Activated naive CD4-positive, alpha-beta T cell treated with anti-CD3 and anti-CD28 coated beads, Interleukin-2, amount 10 ng/mL, durations not matched to agents 7 days and 5 days (primary cell): ENCODE measurements at places on chromosomes 2 and 18.

- no peaks in the 10 kb centered on the region for H3K27me3 ChIP-seq
- no peak overlapping the region for H3K27ac ChIP-seq
- no peaks in the 10 kb centered on the region for H3K4me1 ChIP-seq
- H3K4me3 ChIP-seq, result no peak overlapping the region
These were observed 263.8 kb downstream of the HNMT start for GRCh38 chr2:138228101-138228500.

DNA sequence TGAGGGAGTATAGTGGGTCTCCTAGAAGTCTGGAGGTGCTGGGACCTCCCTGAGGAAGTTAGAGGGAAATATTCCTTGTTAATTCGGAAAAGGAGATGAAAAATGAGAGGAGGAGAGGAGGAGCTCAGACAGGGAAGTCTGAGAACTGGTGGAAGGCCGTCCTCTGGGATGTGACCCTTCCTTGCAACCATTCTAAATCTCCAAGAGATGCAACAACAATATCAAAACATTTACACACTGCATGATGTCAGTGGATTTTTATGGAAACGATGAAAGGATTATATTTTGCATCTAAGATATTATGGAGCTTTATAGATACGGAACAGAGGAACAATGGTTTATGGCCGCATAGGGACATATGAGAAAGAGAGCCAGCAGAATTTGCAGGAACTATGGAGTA is 49.8 kb upstream of the COBLL1 start:
- no peak overlapping the region for H3K4me3 ChIP-seq
- H3K27ac ChIP-seq, result no peak overlapping the region
- no peaks in the 10 kb centered on the region for H3K4me1 ChIP-seq
- no peaks in the 10 kb centered on the region for H3K36me3 ChIP-seq
- DNase-seq, result no peak

DNA sequence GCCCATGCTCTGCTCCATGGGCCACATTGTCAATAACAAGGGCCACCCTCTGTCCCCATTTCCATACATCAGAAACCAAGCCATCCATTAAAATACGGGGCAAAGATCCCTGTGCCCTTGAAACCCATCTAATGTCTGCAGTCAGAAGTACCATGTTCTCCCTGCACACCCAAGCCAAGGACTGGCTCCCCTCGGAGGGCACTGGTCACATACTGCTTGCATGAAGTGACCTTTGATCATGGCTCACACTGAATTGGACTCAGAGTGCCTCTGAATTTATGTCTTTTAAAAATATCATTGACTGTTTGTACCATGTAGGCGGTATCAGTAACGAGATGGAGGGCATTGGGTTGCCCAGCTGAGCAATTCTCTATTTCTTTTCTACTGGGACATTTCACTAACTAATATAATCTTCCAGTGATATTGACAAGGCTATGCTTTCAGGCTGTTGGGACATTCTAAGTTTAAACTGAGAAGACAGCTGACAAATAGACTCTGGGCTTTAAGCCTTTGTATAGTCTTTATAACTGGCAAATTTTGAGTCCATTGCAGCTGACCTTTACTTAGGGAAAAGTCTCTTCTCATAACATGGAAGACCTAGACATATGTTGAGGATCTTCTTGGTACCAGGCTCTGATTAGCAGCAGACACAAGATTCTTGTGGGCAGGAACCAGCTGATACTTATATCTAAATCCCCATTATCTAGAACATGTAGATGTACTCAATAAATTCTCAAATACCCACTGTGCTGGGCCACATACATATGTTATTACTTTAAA is 214.3 kb downstream of the MYCN start:
- H3K4me1 ChIP-seq, result no peaks in the 10 kb centered on the region
- no peaks in the 10 kb centered on the region for H3K36me3 ChIP-seq
- H3K4me3 ChIP-seq, result no peak overlapping the region
- H3K27me3 ChIP-seq, result no peaks in the 10 kb centered on the region
- H3K27ac ChIP-seq, result no peak overlapping the region

- H3K4me3 ChIP-seq, result no peak overlapping the region
- H3K27ac ChIP-seq, result no peak overlapping the region
- no peaks in the 10 kb centered on the region for H3K36me3 ChIP-seq
- H3K27me3 ChIP-seq, result peaks cover 4% of the 10 kb centered on the region
These were observed 82.2 kb upstream of the ST8SIA3 start for GRCh38 chr18:57270156-57270555.

DNA sequence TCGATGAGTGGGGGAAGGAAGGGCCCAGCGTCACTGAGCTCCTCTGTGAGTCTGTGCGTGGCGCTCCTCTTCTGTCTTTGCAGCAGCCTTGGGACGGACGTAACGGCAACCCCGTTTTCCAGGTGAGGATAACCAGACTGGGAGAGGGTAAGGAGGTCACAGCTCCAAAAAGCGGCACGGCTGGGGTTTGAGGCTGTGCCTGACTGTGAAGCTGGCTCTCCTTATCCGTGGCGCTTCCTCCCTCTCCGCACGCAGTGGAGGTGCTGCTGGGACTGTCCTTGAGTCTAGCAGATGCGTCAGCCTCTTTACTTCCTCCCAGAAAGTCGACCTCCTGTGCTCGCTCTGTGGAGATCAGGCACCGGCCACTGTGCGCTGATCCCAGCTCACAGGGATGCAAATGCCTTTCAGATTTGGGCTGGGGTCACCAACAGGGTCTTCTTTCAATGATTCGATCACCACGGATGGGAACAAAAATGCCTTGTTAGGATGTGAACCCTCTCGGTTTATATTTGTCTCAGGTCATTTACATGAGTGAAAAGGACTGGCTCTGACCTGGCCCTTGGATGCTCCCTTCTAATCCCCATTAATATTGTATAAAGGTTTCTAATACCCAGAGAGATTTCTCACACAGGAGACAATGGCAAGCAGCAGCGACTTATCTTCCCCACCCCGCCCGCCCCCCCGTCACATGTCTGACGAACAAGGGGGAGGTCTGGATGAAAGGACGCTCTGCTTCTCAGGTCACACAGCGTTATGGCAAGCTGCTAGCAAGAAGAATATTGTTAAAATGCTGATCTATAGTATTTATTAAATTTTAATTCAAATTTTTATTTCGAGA is 30.1 kb upstream of the E2F6 start:
- no peaks in the 10 kb centered on the region for H3K36me3 ChIP-seq
- DNase-seq, result no peak
- no peak overlapping the region for H3K27ac ChIP-seq

DNA sequence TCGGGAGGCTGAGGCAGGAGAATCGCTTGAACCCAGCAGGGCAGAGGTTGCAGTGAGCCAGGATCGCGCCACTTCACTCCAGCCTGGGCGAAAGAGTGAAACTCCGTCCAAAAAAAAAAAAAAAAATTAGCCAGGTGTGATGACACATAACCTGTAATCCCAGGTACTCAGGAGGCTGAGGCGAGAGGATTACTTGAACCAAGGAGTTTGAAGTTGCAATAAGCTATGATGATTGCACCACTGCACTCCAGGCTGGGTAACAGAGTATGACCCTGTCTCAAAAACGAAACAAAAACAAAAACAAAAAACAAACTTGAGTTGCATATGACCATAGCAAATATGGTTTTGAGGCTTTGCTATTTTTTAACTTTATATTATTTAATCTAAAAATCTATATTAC is 25.8 kb downstream of the SANBR start:
- no peak overlapping the region for H3K4me3 ChIP-seq
- peaks cover 3% of the 10 kb centered on the region for H3K36me3 ChIP-seq
- peaks cover 5% of the 10 kb centered on the region for H3K4me1 ChIP-seq
- H3K27me3 ChIP-seq, result no peaks in the 10 kb centered on the region
- no peak for DNase-seq
- H3K27ac ChIP-seq, result no peak overlapping the region

GRCh38 chr18:54280220-54280569 is 10.9 kb downstream of the POLI start:
- H3K27ac ChIP-seq, result peak overlapping the region; percentile 24
- no peak overlapping the region for H3K4me3 ChIP-seq
- peaks cover 22% of the 10 kb centered on the region for H3K4me1 ChIP-seq
- peaks cover 53% of the 10 kb centered on the region for H3K36me3 ChIP-seq
- H3K27me3 ChIP-seq, result no peaks in the 10 kb centered on the region

GRCh38 chr18:31229829-31230228 is 67.2 kb upstream of the DSC1 start:
- no peak overlapping the region for H3K27ac ChIP-seq
- H3K4me3 ChIP-seq, result no peak overlapping the region
- DNase-seq, result no peak
- no peaks in the 10 kb centered on the region for H3K4me1 ChIP-seq
- H3K27me3 ChIP-seq, result no peaks in the 10 kb centered on the region

DNA sequence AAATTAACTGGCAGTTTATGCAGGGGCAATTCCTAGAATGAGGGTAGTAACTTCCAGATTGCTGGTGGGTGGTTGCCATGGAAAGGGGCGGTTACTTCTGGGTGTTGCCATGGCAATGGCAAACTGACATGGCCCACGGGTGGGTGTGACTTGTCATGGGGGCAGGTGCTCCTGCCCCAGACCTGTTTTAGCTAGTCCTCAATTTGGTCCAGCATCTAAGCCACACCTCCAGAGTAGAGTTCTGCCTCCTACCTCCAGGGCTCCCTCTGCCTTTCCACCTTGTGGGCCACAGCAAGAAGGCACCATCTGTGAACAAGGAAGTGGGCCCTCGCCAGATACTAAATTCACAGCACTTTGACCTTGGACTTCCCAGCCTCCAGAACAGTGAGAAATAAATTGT is 148.7 kb downstream of the TFCP2L1 start:
- H3K36me3 ChIP-seq, result no peaks in the 10 kb centered on the region
- DNase-seq, result no peak
- H3K4me1 ChIP-seq, result no peaks in the 10 kb centered on the region
- no peak overlapping the region for H3K27ac ChIP-seq
- H3K4me3 ChIP-seq, result no peak overlapping the region
- H3K27me3 ChIP-seq, result peaks cover 9% of the 10 kb centered on the region

DNA sequence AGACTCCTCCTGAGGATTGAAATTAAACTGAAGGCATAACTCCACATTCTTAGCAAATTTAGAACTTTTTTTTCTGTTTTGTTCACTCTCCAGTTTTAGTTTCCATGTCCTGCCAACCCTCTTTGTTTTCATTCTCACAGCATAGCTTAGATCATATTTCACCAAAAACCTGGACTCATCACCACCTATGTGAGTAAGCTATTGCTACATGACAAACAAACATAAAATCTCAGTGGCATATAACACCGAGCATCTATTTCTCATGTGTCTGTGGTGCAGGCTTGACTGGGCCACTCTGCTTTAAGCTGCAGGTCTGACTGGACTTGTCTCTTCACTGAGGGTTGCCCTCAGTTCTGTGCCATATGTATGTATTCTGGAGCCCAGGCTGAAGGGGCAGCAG is 385.2 kb downstream of the ARHGAP15 start:
- no peak overlapping the region for H3K27ac ChIP-seq
- H3K36me3 ChIP-seq, result peaks cover 59% of the 10 kb centered on the region
- no peaks in the 10 kb centered on the region for H3K4me1 ChIP-seq
- H3K4me3 ChIP-seq, result no peak overlapping the region
- DNase-seq, result no peak

DNA sequence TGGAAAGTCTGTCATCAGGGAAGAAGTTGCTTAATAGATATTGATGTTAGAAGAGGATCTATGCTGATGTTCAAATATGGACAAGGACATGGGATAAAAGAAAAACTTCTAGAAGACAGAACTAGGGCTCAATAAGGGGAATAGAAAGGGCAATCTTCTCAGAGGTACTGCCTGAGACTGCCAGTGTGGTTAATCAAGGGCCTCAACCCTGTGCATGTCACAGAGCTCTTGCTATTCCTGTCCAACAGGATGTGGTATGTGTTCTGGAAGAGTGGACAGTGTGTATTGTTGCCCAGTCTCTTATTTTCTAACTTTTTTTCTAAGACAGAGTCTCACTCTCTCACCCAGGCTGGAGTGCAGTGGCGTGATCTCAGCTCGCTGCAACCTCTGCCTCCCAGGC is 27.8 kb upstream of the RNF125 start:
- no peaks in the 10 kb centered on the region for H3K36me3 ChIP-seq
- H3K4me1 ChIP-seq, result no peaks in the 10 kb centered on the region
- no peak overlapping the region for H3K4me3 ChIP-seq
- no peak for DNase-seq
- H3K27me3 ChIP-seq, result peaks cover 7% of the 10 kb centered on the region

- H3K36me3 ChIP-seq, result peaks cover 1% of the 10 kb centered on the region
- no peak for DNase-seq
- peaks cover 66% of the 10 kb centered on the region for H3K27me3 ChIP-seq
- H3K4me1 ChIP-seq, result peaks cover 7% of the 10 kb centered on the region
- no peak overlapping the region for H3K27ac ChIP-seq
These were observed 2.8 kb upstream of the DIPK1C start for GRCh38 chr18:74459889-74460288.

DNA sequence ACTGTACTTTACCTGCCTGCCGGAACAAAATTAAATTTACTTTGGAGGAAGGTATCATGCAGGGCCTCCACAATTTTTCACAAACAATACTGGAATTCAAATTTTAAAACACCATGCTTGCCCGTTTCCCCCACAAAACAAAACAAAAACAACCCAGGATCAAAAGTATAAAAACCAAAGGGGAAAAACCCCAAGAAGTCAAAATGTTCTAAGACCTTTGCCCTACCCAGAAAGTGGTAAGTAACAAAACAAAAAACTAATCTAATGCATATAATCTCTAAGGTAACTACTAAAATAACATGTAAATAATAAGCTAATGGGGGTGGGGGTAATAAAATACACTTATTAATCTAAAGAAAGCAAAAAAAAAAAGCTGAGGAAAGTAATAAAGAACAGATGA is 60.5 kb downstream of the CUL3 start:
- DNase-seq, result no peak
- H3K4me3 ChIP-seq, result no peak overlapping the region
- H3K27me3 ChIP-seq, result no peaks in the 10 kb centered on the region
- peaks cover 28% of the 10 kb centered on the region for H3K36me3 ChIP-seq

GRCh38 chr2:65452150-65452895 is 19.9 kb upstream of the SPRED2 start:
- H3K36me3 ChIP-seq, result no peaks in the 10 kb centered on the region
- H3K27me3 ChIP-seq, result peaks cover 42% of the 10 kb centered on the region
- no peak overlapping the region for H3K27ac ChIP-seq
- H3K4me1 ChIP-seq, result no peaks in the 10 kb centered on the region
- no peak overlapping the region for H3K4me3 ChIP-seq

GRCh38 chr2:85187069-85187468 is 53.9 kb downstream of the TCF7L1 start:
- H3K4me1 ChIP-seq, result no peaks in the 10 kb centered on the region
- no peak overlapping the region for H3K4me3 ChIP-seq
- DNase-seq, result no peak
- peaks cover 26% of the 10 kb centered on the region for H3K27me3 ChIP-seq
- no peaks in the 10 kb centered on the region for H3K36me3 ChIP-seq

DNA sequence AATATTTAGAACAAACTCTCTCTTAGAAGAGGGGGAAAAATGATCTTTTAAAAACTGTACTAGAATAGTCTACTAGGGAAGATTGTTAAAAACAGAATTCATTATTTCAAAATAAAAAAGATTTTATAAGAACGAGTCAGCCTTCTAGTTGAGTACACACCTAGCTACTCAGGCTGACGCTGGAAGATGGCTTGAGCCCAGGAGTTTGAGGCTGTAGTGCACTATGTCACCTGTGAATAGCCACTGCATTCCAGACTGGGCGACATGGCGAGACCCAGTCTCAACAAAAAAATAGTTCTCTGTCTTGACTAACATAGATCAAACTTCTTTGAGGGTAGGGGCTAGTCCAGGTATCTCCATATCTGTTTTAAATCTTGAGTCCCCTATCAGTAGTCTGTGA is 33.9 kb downstream of the ERLEC1 start:
- DNase-seq, result no peak
- H3K27me3 ChIP-seq, result no peaks in the 10 kb centered on the region
- H3K36me3 ChIP-seq, result peaks cover 20% of the 10 kb centered on the region
- no peak overlapping the region for H3K4me3 ChIP-seq
- no peaks in the 10 kb centered on the region for H3K4me1 ChIP-seq

GRCh38 chr2:231717281-231718171 is 9.2 kb downstream of the PTMA start:
- peaks cover 19% of the 10 kb centered on the region for H3K4me1 ChIP-seq
- H3K27me3 ChIP-seq, result peaks cover 10% of the 10 kb centered on the region
- H3K36me3 ChIP-seq, result peaks cover 18% of the 10 kb centered on the region
- H3K4me3 ChIP-seq, result no peak overlapping the region
